ENCODE measurements at places on chromosomes 3 and 15.

GRCh38 chr3:24242012-24242698 lies 252.5 kb downstream of the THRB start:
- no peak for DNase-seq

- DNase-seq, result no peak
Measured at GRCh38 chr3:109984976-109985375, 647.6 kb upstream of the DPPA4 start.

DNA sequence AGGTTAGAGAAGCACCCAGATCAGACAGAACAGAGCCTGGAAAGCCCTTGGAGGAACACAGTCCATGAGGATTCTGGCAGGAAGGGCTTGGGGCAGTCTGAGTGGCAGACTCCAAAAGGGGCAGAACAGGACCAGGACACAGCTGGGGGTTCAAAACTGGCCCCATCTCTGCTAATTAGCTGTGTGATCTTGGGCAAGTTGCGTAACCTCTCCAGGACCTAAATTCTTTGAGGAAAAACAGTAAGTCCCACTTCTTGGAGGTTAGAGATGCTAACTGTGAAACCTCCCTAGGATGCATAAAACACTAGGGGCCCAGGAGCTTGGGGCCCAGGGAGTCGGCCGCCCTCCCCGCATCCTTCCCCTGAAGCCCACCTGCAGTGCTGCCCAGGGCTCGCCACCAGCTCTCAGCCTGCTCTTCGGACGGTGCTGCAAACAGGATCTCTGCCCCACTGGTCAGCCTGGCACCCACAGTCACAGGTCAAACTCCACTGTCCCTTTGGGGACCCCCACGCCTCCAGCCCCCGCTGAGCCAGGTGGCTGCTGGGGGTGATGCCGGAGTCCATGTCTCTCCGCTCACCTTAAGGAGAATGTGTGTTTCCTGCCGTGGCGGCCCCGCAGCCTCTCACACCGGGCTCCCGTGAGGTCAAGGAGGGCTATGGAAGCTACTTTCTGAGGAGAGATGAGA lies 12.0 kb downstream of the PLA2G4B start:
- DNase-seq, result no peak

- DNase-seq, result no peak
Measured at GRCh38 chr15:42163291-42163690, 6.9 kb upstream of the PLA2G4F start.

- DNase-seq, result no peak
Measured at GRCh38 chr15:60973637-60974415, 255.3 kb downstream of the RORA start.

DNA sequence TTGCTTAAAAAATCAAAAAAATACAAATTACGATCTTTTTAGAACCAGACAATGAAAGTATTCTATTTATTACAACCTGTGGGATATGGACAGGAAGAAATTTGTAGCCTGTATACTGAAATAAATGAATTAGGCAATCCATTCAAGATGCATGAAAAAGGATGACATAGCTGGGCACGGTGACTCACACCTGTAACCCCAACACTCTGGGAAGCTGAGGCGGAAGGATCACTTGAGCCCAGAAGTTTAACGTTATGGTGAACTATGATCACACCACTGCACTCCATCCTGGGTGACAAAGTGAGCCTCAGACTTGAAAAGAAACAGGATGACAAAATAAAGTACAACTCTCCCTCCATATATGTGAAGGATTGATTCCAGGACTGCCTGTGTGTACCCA lies 74.1 kb downstream of the MSL2 start:
- DNase-seq, result no peak

- DNase-seq, result peak; percentile 69
Measured at GRCh38 chr3:160210799-160211221, 14.4 kb upstream of the C3orf80 start.

DNA sequence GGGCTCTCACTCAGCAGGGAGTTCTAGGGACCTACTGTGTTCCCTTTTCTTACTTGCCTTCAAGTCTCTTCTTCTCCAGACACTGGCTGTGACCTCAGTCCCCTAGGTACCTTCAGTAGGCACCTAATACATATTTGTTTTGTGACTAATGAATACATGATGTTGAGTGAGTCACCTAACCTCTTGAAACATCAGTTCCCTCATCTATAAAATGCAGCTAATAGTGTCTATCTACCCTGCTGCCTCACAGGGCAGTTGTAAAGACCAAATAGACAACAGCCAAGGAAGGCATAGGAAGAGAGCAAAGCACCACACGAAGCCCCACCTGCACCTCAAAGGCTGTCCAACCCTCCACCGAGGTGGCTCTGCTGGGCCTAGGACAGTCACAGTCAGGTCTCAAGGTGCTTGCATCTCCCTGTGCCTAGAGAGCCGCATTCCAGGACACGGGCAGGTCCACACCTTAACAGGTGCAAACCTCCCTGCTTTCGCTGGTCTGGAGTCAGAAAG lies 29.1 kb downstream of the DAPK2 start:
- DNase-seq, result no peak

DNA sequence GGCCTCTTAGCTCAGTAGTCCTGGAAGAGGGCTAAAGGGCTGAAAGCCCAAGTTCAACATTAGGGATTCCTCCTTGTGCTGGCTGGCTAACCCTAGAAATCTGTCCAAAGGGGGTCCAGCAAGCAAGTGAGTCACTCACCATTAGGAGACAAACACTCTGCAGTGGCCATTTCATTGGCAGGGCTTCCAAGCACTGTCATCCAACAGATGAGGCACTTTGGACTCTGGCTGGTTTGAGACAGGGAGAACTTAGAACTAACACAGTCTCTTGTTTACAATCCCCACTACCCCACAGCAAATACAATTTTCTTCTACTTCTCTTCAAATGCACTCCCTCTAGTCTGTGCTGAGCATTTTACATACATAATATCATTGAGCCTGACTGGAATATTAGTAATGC lies 10.1 kb upstream of the WNT5A start:
- no peak for DNase-seq

GRCh38 chr15:27449941-27450340 lies 479.0 kb downstream of the GABRG3 start:
- DNase-seq, result no peak

GRCh38 chr3:151969026-151969642 lies 95.7 kb downstream of the SUCNR1 start:
- DNase-seq, result no peak

DNA sequence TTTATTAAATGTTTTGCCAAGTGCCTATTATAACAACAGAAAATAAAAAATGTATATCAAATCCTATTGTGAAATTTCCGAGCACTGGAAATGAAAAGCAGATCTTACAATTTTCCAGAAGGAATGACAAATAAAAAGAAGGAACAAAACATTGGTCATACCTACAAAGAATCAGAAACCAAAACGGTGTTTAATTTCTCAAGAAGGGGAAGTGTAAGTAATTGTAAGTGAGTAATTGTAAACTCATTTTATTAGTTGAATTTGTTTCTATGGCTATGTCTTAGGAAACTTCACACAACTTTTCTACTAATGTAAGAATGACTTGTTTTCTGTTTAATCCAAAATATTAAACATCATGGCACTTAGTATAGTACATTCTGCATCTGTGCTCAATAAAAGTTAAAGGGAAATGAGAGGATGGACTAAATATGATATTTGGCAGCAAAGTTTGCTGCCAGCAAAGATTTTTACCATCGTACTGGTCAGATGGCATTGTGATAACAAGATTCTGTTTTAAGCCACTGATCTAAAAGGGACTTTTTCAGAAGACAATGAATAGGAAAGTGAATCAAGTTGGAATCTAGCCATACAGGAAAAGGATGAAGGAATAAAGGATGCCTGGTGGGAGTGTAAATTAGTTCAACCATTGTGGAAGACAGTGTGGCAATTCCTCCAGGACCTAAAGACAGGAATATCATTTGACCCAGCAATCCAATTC lies 232.4 kb downstream of the NFKBIZ start:
- DNase-seq, result no peak

DNA sequence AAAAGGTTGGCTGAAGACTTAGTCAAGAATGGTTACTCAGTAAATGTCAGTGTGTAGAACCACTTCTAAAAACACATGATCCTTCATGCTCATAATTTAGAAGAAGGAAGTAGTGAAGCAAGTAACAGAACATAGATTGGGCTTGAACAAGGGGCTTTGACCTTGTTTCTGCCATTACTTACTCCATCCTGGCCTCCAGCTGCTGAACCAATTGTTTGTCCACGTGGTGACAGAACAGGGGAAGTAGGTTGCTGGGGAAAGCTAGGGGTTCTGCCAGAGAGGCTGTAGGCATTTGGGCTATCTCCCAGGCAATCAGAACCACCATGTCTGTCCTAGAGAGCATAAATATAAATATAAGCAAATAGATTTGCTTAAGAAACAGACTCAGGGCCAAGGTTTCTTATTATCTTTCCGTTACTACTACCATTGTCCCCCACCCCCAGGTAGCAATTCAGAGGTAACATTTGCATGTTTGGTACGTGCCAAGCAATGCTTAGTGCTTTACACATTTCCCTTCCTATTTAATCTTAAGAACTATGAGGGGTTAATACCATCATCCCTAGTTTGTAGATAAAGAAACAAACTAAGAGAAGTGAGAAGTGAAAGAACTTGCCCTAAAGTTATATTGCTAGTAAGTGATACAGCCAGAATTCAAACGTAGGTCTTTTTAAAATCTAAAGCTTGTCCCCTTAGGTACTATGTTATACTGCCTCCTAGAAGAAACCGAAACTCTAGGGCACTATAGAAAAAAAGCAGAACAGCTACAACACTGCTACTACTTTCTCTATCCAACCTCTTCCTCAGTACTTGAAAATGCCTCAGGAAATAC lies 3.0 kb upstream of the SPG11 start:
- DNase-seq, result peak; percentile 15

DNA sequence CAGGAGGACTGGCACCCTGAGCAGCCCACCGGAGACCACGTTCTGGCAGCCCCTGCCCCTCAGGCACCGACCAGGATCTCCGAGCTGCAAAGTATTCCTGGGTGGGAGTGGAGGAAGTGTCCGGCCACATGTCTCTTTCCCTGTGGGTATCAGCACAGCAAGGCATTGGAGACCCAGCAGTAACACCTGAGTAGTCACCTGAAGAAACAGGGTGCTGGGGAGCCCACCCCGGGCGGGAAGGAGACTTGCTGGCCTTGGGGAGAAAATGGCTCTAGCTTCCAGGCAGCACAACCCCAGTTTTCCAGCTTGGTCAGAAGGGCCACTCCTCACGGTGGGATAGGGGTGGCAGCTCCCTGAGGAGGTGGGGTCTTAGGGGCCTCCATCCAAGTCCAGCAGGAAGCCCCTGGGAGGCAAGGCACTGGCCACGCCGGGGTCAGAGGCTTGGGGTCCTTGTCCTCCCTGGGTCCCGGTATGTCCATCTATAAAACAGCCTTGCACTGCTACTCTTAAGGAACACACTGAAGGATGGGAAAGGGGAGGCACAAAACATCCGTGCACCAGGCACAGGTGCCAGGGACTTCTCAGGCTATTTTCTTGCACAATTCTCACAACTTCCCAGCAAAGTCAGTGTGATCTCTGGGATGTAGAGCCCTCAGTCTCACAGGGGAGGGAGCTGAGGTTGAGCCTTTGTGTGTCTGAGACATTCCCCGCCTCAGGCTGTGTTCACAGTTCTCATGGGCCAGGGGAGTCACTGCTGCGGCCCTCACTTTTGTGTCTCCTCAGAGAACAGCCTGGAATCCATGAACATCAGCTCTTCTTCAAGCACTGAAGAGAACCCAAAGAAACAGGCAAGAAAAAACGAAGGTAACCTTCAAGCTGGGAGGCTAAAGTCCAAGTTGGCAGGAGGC lies 11.9 kb downstream of the CFAP100 start:
- no peak for DNase-seq

DNA sequence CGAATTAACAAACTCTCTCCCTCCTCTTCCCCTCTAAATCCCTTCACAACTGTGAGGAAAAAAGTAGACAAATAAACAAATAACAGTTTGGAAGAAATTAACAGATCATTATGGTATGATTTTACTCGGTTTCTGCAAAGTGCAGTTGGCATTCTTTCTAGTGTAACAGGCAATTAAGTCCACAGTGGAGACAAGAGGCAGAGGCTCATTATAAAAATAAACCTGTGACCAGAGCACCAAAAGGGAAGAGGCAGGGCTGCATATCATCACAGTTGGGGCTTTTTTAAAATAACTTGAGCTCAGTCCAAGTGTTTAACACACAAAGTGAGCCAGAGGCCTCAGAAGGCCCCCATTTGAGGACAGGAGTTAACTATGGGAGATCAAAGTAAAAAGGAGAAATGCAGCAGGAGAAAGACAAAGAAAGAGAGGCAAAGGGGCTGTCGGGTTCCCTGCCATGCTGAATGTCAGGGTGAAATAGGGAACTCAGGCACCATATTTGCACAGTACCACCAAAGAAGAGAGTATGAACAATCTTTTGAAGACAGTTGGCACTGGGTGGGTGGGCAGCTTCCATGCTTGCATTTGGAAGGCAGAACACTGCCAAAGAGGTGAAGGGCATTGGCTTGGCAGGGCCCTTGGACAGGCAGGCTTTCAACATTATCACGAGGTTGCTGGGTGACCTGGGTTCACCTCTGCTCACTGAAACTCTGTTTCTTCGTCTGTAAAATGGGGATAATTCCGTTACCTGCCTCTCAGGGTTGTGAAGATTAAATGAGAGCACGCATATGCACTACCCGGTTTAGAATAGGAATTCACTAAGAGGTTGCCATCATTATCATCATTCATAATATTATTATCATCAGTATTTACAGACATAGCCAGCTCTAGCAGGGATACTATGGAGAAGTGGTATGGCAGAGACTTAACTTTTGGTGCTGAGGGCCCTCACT lies 134.5 kb downstream of the MEX3B start:
- no peak for DNase-seq

GRCh38 chr3:116070061-116070460 lies 375.2 kb downstream of the LSAMP start:
- DNase-seq, result no peak

GRCh38 chr15:79523266-79523665 lies 91.1 kb downstream of the MINAR1 start:
- no peak for DNase-seq

GRCh38 chr3:147651107-147651778 lies 242.1 kb downstream of the ZIC1 start:
- DNase-seq, result no peak

DNA sequence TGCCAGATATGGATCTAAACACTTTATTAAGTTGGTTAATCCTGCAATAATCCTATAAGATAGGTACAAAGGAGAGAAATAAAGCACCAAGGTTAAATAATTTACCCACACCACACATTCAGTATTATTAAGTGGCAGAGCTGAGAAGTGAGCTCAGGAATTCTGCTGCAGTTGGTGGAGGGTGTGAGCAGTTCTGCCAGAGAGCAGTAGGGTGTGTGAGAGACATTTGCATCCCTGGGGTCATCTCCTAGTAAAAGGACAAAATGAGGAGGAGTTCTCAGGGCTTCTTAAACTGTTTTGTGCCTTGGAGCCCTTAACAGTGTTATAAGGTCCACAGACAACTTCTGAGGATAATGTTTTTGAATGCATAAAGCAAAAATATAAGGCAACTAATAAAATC lies 484.5 kb downstream of the TAFA4 start:
- DNase-seq, result no peak

DNA sequence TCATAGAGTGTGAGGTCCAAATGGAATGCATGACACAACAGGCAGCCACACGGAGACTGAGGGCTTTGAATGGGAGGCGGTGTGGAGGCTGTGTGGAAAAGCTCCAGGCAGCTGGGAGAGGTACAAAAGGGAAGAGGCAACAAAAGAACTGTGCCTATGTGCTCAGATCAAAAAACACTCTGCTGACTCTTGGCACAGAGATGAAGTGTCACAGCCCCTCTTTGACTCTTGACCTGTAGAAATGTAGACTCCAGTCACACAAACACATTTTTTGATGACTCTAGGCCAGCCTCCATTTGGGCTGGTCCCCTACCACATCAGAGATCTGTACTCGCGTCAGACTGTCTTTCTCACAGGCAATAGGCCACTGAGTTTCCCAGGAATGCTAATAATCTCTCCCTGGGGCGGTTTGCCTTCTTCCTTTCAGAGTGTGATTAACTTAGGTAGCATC lies 456.0 kb downstream of the TUSC7 start:
- no peak for DNase-seq

- DNase-seq, result no peak
Measured at GRCh38 chr3:73475717-73476116, 149.0 kb downstream of the PDZRN3 start.
